Activated CD8-positive, alpha-beta T cell treated with anti-CD3 and anti-CD28 coated beads, Interleukin-2, amount 10 ng/mL, durations not matched to agents 7 days and 5 days (primary cell): ENCODE measurements at places on chromosomes 7 and 10. TPM values are rescaled to one million over a fixed set of nuclear protein-coding genes. Genes with fewer than 3 reads are reported as not detected.

LEP gene
- total RNA-seq = not detected

C10orf95 gene
- total RNA-seq = not detected

PHYHIPL gene
- total RNA-seq = not detected

TMEM229A gene
- total RNA-seq = not detected

NPTX2 gene
- total RNA-seq = not detected

CCL26 gene
- total RNA-seq = not detected

NUTM2D gene
- 1.6 TPM for total RNA-seq

VENTX gene
- total RNA-seq = not detected

CLCN1 gene
- total RNA-seq = 0.13 TPM

GRCh38 chr7:14018751-14019150 lies 29.3 kb upstream of the ETV1 start:
- H3K4me1 ChIP-seq = no peaks in the 10 kb centered on the region
- H3K36me3 ChIP-seq = no peaks in the 10 kb centered on the region
- no peak for DNase-seq
- no peak overlapping the region for H3K27ac ChIP-seq
- no peak overlapping the region for H3K4me3 ChIP-seq

DNA sequence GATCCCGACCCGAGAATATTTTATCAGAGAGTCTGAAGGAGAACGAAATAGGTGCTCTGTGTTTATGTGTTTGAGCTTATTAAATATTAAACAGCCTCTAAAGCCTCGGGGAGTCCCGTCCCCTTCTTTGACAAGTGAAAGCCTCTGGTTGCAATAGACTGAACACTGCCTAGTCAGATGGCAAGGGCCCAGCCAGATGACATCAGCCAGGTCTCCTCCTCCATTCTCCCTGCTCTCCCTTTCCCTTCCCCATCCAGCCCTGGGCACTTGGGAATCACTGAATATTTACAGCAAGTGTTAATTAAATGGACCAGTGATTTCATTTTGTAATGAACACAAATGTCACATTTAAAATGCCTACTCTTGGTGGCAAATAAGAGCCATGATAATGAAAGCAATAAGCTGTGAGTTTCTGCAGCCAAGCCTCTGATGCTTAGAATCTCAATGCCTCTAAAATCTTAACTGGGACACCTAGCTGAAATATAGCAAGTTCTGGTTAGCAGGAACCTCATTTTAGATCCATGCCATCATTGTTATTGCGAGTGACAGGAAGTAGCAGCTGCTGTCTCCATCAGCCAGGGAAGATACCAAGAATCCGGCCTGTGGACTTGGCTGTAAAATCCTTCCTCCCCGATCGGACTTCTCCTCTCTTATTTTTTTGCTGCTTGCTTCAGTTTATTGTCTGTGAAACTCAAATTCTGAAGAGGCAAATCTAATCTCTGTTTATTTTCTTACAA lies 202.1 kb downstream of the PRPF18 start:
- peaks cover 10% of the 10 kb centered on the region for H3K4me1 ChIP-seq
- H3K27ac ChIP-seq = peak overlapping the region; percentile 95
- DNase-seq = no peak
- peaks cover 2% of the 10 kb centered on the region for H3K27me3 ChIP-seq

GRCh38 chr10:45180946-45181875 lies 134.2 kb downstream of the OR13A1 start:
- H3K4me3 ChIP-seq = no peak overlapping the region
- H3K36me3 ChIP-seq = no peaks in the 10 kb centered on the region
- H3K27ac ChIP-seq = no peak overlapping the region
- DNase-seq = no peak
- no peaks in the 10 kb centered on the region for H3K27me3 ChIP-seq

GRCh38 chr7:8126601-8127167 lies 135.3 kb downstream of the ICA1 start:
- peak overlapping the region; percentile 99 for H3K27ac ChIP-seq
- H3K4me3 ChIP-seq = no peak overlapping the region
- H3K36me3 ChIP-seq = peaks cover 15% of the 10 kb centered on the region
- peaks cover 2% of the 10 kb centered on the region for H3K27me3 ChIP-seq
- no peak for DNase-seq

DNA sequence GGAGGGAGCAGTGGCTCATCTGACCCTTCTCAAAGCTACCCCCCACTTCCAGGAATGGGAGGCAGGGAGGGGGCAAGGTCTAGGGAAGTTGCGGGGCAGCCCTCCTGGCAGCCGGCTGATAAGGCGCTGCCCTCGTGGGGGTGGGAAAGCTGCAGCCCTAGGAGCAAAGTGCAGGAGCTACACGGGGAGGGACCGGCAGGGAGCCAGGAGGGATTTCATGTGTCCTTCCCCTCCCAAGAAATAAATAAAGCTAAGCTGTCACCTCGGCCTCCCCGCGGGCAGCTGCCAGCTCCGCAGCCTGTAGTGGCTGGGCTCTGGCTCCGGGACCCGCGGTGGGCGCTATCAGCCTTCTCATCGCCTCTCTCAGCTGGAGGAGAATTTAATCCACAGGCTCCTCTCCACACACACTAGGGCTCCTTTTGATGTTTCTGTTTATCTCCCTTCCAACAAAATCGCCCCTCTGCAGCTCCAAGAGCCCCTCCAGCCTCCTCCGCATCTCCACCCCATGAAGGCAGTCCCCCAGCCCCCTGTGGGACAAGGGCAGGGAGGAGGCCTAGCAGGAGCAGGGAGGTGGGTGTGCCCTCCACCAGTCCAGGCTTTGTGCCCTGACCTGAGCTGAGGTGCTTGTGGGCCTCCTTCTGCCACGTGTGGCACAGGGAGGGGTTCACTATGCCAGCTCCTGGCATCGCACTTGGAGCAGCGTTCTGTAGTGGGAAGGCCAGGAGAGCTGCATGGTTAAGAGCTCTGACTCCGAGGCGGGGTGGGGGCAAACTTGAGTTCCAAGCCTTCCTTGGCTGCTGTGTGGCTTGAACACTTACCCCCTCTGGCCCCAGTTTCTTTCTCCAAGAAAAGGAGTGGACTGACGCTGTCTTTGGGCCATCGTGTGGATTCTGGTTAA lies 80.5 kb downstream of the C10orf105 start:
- peaks cover 7% of the 10 kb centered on the region for H3K4me1 ChIP-seq
- DNase-seq = no peak
- H3K27ac ChIP-seq = no peak overlapping the region
- peaks cover 3% of the 10 kb centered on the region for H3K27me3 ChIP-seq
- no peaks in the 10 kb centered on the region for H3K36me3 ChIP-seq
- H3K4me3 ChIP-seq = no peak overlapping the region

GRCh38 chr7:80940539-80941207 lies 21.8 kb upstream of the SEMA3C start:
- H3K36me3 ChIP-seq = no peaks in the 10 kb centered on the region
- no peak overlapping the region for H3K27ac ChIP-seq
- H3K4me3 ChIP-seq = no peak overlapping the region
- no peaks in the 10 kb centered on the region for H3K4me1 ChIP-seq

DNA sequence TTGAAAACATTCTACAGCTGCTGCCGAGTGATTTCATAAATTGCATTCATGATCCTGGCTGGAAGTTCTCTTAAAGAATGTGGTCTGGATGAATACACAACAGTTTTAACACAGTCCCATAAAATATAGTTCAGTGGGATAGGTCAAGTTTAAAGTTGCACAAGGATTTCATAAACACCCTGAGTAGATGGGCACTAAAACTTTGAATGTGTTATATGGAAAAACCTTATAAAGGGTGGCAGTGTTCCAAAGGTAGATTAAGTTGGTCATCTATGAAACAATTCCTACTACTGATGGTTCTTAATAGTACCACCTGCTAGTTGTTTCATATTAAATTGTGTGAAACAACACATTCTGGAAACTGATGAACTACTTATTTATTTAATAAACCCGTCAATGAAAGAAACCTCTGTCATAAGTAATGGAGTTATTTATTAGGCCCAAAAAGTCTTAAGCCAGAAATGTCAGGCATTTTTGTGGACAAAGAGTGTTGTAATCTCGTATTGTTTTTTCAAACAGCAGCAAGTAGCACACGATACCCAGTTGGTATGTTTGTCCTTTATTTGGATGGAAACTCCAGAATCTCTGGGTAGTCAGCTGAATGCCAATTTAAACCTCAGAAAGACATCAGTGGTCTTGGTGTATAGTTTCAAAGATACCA lies 14.3 kb upstream of the RPA3 start:
- H3K36me3 ChIP-seq = peaks cover 6% of the 10 kb centered on the region
- H3K4me1 ChIP-seq = peaks cover 12% of the 10 kb centered on the region
- H3K27ac ChIP-seq = no peak overlapping the region
- H3K27me3 ChIP-seq = no peaks in the 10 kb centered on the region

GRCh38 chr7:33876596-33877274 lies 28.6 kb upstream of the BMPER start:
- H3K36me3 ChIP-seq = no peaks in the 10 kb centered on the region
- H3K4me3 ChIP-seq = no peak overlapping the region
- no peaks in the 10 kb centered on the region for H3K4me1 ChIP-seq
- no peak overlapping the region for H3K27ac ChIP-seq
- no peak for DNase-seq

DNA sequence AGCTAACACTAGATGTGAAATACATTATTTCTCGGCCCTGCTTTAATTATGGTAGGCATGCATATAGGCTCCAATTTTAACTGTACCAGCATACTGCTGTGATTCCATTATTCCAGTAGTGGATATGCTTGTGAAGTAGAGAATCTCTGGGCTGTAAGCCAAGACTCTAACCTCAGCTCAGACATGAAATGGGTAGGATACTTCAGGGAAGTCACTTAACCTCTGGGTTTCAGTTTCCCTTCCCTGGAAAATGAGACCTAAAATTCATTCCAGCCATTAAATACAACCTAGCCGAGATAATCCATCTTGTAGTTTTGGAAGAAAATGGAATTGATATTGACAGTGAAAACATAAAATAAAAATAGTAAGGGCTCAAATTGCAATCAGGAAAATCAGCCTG lies 59.6 kb upstream of the TRIL start:
- H3K27me3 ChIP-seq = no peaks in the 10 kb centered on the region
- no peak overlapping the region for H3K27ac ChIP-seq
- DNase-seq = no peak
- no peak overlapping the region for H3K4me3 ChIP-seq

GRCh38 chr10:69389827-69390490 lies 26.8 kb downstream of the TACR2 start:
- H3K4me3 ChIP-seq = no peak overlapping the region
- no peaks in the 10 kb centered on the region for H3K27me3 ChIP-seq
- H3K36me3 ChIP-seq = peaks cover 66% of the 10 kb centered on the region
- peak; percentile 53 for DNase-seq
- H3K4me1 ChIP-seq = peaks cover 29% of the 10 kb centered on the region

- H3K4me1 ChIP-seq = no peaks in the 10 kb centered on the region
- peaks cover 55% of the 10 kb centered on the region for H3K27me3 ChIP-seq
- H3K27ac ChIP-seq = no peak overlapping the region
- DNase-seq = no peak
These were observed 21.2 kb upstream of the BLOC1S2 start for GRCh38 chr10:100307684-100308083.

DNA sequence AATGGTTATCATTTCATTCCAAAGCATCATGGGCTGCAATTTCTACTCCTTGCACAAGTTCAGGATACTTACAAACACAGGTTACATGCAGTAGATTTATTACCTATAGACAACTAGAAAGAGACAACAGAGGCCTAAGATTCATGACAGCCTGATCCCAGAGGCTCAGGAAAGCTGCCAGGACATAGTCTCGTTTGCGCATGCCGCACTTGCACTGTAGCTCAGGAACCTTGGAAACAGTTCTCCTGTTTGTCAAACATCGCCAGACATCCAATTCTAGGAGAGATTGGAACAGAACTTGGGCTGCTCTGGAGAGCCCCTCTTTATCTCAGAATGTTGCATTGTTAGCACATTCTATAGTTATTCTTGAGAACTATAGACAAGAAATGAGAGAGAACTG lies 216.2 kb upstream of the CDC14C start:
- DNase-seq = no peak
- H3K4me1 ChIP-seq = peaks cover 9% of the 10 kb centered on the region
- no peak overlapping the region for H3K4me3 ChIP-seq
- H3K27me3 ChIP-seq = peaks cover 2% of the 10 kb centered on the region

DNA sequence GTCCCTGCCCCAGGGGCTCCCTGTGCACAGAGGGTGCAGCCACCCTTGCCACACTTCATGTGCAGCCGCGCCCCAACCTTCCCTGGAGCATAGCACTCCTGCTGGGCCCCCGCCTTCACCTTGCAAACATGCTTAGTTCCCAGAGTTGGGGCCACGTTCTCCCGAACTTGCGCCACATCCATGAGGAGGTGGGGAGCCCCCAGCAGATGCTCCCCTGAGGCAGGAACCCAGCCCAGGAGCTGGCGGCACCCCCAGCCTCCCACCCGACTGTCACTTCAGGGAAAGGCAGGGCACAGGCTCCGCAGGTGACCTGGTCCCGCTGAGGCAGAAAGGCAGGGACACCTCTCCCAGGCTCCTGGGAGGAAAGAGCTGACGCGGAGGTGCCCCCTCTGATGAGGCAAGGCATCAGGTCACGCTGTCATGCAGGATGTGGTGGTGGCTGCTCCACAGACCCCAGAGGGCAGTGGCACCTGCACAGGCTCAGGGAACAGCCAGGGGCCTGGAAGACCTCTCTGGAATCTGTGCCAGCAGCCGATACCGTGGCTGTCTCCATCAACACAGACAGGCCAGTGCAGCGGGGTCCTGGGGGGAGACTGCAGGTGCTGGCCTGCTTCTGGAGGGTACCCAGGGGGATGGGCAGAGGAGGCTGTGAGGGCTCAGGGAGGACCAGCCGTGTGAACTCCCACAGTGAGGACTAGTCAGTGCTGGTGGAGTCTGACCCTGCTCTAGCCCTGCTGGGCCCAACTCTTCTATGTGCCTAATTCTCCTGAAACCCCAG lies 221.3 kb downstream of the MAD1L1 start:
- H3K36me3 ChIP-seq = no peaks in the 10 kb centered on the region
- H3K27ac ChIP-seq = no peak overlapping the region
- H3K4me3 ChIP-seq = no peak overlapping the region
- no peaks in the 10 kb centered on the region for H3K27me3 ChIP-seq
- no peaks in the 10 kb centered on the region for H3K4me1 ChIP-seq

- no peaks in the 10 kb centered on the region for H3K36me3 ChIP-seq
- no peak overlapping the region for H3K4me3 ChIP-seq
- no peak overlapping the region for H3K27ac ChIP-seq
- DNase-seq = no peak
- no peaks in the 10 kb centered on the region for H3K27me3 ChIP-seq
These were observed 23.9 kb downstream of the HECTD2 start for GRCh38 chr10:91434041-91434440.
